Activated gamma-delta T cell treated with Interleukin-2 at 50 U/mL for 16 hours (primary cell): ENCODE measurements at places on chromosomes 2 and 18.

DNA sequence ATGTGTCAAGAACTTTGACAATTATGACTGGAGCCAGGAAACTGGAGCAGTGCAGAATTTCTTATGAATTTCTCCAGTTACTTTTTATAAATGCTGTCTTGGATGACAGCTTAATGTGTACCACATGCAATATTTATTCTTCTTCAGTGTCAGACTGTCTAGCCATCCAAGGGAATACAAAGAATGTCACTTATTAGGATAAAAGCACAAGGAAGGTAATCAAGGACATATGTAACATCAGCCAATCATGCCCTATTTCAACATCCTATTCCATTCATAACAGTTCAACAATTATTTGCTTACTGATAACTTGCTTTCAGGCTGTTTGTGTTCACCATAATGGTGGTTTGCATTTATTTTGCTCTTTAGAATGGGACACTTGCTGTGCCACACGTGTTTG, 139.8 kb downstream of the OLA1 start:
- DNase-seq, result no peak

GRCh38 chr18:43012951-43013350, 102.5 kb downstream of the RIT2 start:
- DNase-seq, result no peak

GRCh38 chr18:42038936-42039335, 83.9 kb downstream of the PIK3C3 start:
- no peak for DNase-seq

DNA sequence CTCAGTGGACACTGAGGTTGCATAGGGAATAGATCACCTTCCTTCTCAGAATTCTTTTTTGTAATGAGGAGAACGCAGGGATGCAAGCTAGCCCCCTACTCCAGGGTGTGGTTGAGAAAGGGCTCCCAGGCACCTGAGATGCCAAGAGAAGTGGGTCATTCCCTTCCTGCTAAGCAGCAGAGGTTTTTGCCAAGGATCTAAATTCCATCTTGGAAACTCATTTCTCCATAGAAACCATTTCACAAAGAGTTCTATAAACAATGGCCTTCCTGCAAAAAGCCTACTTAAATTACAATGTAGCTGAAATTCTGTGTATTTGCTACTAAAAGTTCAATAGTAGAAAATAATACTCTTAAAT, 3.7 kb upstream of the PPP3R1 start:
- DNase-seq, result no peak

- no peak for DNase-seq
These were observed 119.9 kb upstream of the HS6ST1 start for GRCh38 chr2:128438586-128438985.
